ENCODE measurements at places on chromosomes 5 and 9.

DNA sequence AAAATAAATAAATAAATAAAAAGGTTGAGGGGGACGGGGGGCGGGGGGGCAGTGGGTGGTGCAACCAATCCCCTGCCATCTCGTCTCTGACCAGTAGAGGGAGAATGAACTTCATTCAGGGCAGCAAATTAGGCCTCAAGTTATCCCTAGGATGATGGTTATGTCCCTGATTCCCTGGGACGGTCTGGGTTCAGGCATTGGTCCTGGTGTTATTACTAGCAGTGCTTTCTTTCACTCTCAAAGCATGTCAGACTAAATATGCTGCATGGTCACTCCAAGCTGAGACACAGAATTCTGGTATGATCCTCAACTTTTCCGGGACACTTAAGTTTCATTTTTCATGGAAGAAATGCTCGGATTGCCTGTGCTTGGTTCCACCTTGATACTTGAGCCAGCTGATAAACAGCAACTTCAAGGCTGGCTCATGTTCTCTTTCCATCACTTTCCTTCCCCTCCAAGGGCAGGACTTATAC, 59.4 kb downstream of the DAP start:
- DNase-seq, result no peak

DNA sequence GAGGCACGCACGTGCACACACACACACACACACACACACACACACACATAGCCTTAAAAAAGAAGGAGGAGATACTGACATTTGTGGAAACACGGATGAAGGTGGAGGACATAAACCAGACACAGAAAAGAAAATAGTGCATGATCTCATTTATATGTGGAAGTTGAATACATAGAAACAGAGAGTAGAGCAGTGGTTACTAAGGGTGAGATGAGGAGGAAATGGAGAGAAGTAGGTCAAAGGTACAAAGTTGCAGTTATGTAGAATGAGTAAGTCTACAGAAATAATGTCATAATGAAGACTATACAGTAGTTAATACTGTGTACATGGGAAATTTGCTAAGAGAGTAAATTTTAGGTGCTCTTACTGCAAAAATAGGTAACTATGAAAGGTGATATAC, 412.2 kb upstream of the CDH9 start:
- no peak for DNase-seq

GRCh38 chr5:137622850-137623249, 113.0 kb downstream of the KLHL3 start:
- no peak for DNase-seq

DNA sequence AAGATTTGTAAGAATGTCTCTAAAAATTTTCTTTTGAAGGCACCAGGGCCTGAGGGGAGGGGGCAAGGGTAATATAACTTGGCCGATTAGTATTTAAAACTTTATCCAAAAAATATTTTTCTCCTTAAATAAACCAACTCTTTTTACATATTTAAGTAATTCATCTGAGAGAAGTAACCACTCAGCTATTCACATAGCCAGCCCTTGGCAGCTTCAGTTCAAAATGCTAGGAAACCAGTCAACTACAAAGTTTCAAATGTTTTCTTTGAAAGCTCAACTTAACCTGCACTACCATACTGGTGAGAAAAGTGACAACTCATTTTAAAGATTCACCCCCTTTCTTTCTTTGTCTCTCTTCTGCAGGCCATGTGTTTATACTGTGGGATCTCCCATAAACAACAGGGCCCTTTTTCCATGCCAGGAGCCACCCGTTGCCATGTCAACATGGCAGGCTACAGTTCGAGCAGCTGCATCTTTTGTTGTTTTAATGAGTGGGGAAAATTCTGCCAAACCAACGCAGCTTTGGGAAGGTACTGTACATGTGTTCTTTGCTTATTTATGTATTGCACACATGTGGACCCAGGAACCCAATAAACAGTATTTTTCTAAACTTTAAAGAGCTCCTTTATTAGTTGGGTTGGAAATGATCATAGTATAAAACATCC, 46.3 kb downstream of the AOPEP start:
- DNase-seq, result no peak
